ENCODE measurements at places on chromosomes 11 and 22. TPM values are rescaled to one million over a fixed set of nuclear protein-coding genes. Genes with fewer than 3 reads are reported as not detected.

DNA sequence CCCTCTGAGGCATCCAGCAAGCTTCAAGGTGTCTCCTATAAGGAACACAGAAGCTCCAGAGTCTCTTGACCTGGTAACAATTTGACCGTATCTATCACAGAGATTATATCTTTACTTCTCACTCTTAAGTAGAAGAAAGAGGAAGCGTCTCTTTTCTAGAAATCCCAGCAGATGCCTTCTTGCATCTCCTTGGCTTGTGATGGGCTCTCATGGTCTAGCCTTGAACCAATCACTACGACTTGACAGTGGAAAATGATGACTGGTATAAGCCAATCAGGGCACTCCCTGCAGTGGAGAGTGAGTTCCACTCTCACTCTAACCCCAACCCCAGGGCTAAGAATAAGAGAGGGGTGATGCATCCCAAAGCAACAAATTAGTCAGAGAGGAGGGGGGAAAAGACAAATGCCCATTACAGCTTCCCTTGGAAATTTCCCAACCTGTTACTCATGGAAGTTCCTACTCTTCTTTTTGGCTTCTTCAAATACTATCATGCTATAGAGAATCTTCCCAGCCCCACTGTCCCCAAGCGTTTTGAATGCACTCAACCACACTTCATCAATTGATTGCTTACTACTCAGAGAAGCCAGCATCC lies 293.5 kb downstream of the MN1 start:
- H3K36me3 ChIP-seq, result no peaks in the 10 kb centered on the region
- no peak overlapping the region for H3K27ac ChIP-seq
- peaks cover 4% of the 10 kb centered on the region for H3K4me1 ChIP-seq
- H3K27me3 ChIP-seq, result no peaks in the 10 kb centered on the region

- H3K4me3 ChIP-seq, result no peak overlapping the region
- H3K36me3 ChIP-seq, result no peaks in the 10 kb centered on the region
- no peaks in the 10 kb centered on the region for H3K27me3 ChIP-seq
- H3K27ac ChIP-seq, result no peak overlapping the region
- no peaks in the 10 kb centered on the region for H3K4me1 ChIP-seq
Observed at GRCh38 chr22:38819387-38819940, 24.4 kb downstream of the NPTXR start.

- no peaks in the 10 kb centered on the region for H3K36me3 ChIP-seq
- no peaks in the 10 kb centered on the region for H3K27me3 ChIP-seq
- peak; percentile 61 for DNase-seq
- H3K4me3 ChIP-seq, result no peak overlapping the region
Observed at GRCh38 chr22:46011627-46012181, 34.7 kb upstream of the WNT7B start.

GRCh38 chr11:133903875-133904817 lies 52.6 kb downstream of the IGSF9B start:
- H3K27ac ChIP-seq, result no peak overlapping the region
- H3K36me3 ChIP-seq, result no peaks in the 10 kb centered on the region
- peak; percentile 2 for DNase-seq
- no peaks in the 10 kb centered on the region for H3K27me3 ChIP-seq
- H3K4me1 ChIP-seq, result no peaks in the 10 kb centered on the region

DNA sequence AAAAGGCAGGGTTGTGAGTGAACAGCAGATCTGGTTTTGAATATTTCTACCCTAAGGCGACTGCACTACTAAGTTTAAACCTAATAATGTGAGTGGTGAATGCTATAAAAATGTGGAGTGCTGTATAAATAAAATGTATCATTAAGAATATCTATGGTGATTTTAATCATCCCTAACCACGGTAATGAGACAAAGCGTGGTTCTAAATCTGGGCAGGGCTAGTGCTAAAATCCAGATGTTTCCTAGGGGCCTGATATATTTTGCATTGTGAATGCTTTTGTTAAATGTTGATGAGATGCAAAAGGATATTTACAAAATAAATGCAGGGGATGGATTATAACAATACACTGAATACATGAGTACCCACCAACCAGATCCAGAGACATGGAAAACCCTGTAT lies 58.1 kb downstream of the TSPAN18 start:
- no peak overlapping the region for H3K27ac ChIP-seq
- H3K4me1 ChIP-seq, result peaks cover 5% of the 10 kb centered on the region

DNA sequence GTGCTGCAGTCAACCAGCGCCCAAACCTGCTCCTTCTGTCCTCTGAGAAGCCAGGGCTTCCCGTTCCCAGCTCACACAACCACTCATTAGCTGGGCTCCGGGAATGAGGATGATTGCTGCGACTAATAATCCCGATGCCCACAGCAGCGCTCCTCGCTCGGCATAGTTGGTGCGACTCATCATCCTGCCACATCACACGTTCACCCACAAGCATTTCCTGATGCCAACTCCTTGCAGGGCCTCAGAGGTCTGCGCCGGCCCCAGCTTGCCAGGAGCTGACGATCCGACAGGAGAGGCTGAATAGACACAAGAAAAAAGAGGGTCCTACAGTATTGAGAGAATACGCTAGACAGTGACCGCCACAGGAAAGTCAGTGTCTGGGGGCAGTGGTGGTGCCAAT lies 10.6 kb upstream of the CSNK1E start:
- DNase-seq, result no peak
- H3K4me1 ChIP-seq, result no peaks in the 10 kb centered on the region
- H3K27me3 ChIP-seq, result no peaks in the 10 kb centered on the region
- no peak overlapping the region for H3K4me3 ChIP-seq

DNA sequence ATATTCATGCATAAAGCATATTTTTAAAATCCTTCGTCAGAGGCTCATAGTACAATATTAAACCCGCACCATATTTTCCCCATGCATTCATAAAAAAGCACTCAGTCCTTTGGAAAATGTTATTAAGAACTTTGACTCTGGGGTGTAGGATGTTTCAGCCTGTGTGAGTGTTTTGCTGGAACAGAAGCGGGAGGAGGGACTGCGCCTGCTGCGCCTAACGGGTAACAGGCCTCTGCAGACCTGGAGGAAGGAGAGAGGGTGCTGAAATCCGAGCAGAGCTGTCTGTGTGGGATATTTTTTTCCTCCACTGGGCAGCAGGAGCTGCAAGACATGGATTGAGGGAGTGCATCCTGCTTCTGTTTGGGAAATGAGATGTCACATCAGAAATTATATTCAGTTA lies 483.0 kb downstream of the BRD1 start:
- H3K4me1 ChIP-seq, result no peaks in the 10 kb centered on the region
- no peak overlapping the region for H3K4me3 ChIP-seq
- peak; percentile 37 for DNase-seq

DNA sequence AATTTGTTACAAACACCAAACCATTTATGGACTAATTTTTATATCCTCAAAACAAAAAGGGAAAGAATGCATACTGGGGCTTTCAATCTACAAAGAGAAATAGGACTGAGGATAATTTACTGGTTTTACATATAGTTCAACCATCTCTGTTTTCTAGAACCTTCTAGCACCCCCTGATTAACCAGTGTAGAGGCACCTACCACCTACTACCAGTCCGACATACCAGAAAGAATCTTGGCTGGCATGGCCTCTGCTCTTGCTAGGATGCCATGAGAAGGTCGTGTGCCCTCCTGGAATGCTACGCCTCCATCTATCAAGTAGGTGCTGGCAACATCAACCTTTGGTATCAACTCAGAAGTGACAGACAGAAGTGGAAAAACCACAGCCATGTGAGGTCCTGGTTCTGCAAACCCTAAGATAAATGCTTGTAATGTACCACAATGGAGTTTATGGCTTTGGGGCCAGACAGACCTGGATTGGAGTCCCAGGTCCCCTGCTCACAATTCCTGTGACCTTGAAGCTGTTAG lies 28.2 kb downstream of the MYH9 start:
- peaks cover 5% of the 10 kb centered on the region for H3K36me3 ChIP-seq
- H3K4me3 ChIP-seq, result no peak overlapping the region
- no peak for DNase-seq
- H3K27ac ChIP-seq, result no peak overlapping the region
- peaks cover 95% of the 10 kb centered on the region for H3K4me1 ChIP-seq

DNA sequence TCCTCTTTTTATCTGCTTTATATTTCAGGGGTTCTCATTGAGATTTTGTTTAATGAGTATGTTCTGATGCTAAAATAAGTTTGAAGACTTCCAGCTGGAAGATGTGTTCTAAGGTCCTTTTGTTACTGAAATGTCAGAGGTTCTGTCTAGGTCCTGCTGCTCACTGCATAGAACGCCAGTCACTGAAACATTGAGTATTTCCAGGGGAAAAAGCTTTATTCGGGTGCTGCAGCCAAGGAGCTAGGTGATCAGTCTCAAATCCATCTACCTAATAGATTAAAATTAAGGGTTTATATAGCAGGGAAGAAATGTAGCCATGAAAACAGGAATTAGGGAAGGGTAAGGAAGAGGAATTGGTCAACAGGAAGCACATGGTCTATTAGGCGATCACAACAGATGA lies 19.7 kb downstream of the SVIP start:
- no peak overlapping the region for H3K4me3 ChIP-seq
- DNase-seq, result no peak
- H3K4me1 ChIP-seq, result peaks cover 11% of the 10 kb centered on the region
- no peak overlapping the region for H3K27ac ChIP-seq
- no peaks in the 10 kb centered on the region for H3K27me3 ChIP-seq

GRCh38 chr11:48044577-48044976 lies 64.2 kb downstream of the PTPRJ start:
- no peaks in the 10 kb centered on the region for H3K27me3 ChIP-seq
- no peak overlapping the region for H3K4me3 ChIP-seq
- no peaks in the 10 kb centered on the region for H3K36me3 ChIP-seq

DNA sequence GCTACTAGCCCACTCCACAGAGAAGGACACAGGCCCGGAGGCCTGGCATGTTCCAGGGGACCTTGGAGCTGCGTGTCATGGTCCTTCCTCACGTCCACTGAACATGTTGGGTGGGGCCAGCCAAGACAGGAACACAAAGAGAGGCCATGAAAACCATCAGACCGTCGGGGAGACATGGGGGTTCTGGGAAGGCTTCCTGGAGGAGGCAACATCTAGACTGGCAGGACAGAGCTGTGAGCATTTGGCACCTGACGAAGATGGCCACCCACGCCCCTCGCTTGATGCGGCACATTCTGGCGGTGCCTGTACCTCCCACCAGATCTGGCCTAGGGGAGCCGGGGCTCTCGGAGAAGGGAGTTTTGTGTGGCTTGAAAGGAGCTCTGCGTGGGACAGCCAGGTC lies 24.7 kb upstream of the ARHGAP8 start:
- DNase-seq, result no peak
- no peak overlapping the region for H3K27ac ChIP-seq
- H3K4me1 ChIP-seq, result peaks cover 7% of the 10 kb centered on the region
- no peaks in the 10 kb centered on the region for H3K36me3 ChIP-seq

DNA sequence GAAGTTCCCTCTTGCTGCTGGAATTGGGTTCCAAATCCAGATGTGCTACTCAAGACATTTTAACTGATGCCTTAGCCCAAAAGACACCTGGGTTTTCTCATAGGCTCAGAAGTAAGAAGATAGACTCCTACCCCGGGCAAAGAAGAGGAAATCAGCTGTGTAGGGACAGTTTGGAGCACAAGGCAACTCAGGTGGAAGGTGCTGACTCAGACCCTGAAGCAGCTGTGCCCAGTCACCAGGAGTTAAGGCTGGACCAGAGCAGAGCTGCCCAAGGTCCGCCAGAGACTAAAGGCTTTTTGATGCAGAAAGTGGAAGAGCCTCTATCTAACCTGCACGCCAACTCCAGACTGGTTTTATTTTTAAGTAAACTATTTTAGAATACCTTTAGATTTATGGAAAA lies 20.6 kb upstream of the RAB1B start:
- no peaks in the 10 kb centered on the region for H3K4me1 ChIP-seq

GRCh38 chr22:19287076-19287707 lies 4.3 kb downstream of the CLTCL1 start:
- H3K27me3 ChIP-seq, result no peaks in the 10 kb centered on the region
- no peak overlapping the region for H3K27ac ChIP-seq
- H3K36me3 ChIP-seq, result no peaks in the 10 kb centered on the region
- no peak for DNase-seq
- H3K4me3 ChIP-seq, result no peak overlapping the region
- peaks cover 8% of the 10 kb centered on the region for H3K4me1 ChIP-seq

Gene KRTAP5-2
- total RNA-seq, result not detected

Gene IFT27
- total RNA-seq, result 21.5 TPM

Gene TYR
- total RNA-seq, result not detected

Gene UEVLD
- 24.0 TPM for total RNA-seq

Gene RAB38
- 8.1 TPM for total RNA-seq

Gene CDC42EP2
- total RNA-seq, result 27.5 TPM

Gene CTSW
- 17.2 TPM for total RNA-seq

Gene ACRV1
- not detected for total RNA-seq

Gene TRPM5
- total RNA-seq, result not detected

Gene CD3E
- 14.5 TPM for total RNA-seq
